ENCODE measurements at places on chromosomes 7 and 10.
A peak's percentile ranks its signal among the peaks of the same experiment; 100 is the strongest.

GRCh38 chr7:149175150-149175549 lies 20.2 kb upstream of the ZNF282 start:
- no peak for DNase-seq

DNA sequence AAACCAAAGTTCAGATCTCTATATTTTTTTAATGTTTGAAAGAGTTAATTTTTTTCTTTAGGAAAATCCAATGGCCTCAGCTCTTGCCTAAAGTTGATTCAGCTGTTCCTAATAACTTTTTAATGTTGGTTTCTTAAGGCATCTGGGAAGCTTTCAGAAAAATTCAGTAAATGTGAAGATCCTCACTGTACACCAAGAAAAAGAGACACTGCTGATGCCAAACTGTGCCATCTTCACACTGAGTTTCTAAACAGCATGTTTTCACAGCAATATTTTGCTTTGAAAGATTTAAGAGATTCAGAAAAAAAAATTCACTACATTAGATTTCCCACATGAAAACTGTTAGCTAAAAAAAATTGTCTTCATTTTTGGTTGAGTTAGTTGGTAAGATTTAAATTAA lies 249.4 kb downstream of the NEBL start:
- no peak for DNase-seq

GRCh38 chr10:117656385-117657367 lies 114.1 kb downstream of the EMX2 start:
- DNase-seq = peak; percentile 68

DNA sequence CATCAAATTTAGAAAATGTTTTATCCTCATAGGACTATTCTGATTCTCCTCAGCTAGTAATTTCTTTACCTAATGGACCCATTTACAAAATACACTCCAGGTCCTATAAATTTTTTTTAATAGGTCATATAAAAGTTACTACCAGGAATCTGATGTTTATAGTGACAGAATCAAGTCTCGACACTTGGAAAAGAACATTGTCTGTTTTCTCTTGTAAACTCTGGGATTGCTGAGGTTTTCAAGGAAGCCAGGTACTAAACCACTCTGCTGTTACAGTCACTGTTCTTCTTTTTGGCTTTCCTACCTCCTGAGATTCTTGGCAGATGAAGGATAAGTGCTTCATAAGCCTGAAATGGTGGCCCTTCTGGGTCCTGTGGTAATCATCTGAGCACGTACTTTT lies 493.1 kb downstream of the AUTS2 start:
- DNase-seq = no peak

DNA sequence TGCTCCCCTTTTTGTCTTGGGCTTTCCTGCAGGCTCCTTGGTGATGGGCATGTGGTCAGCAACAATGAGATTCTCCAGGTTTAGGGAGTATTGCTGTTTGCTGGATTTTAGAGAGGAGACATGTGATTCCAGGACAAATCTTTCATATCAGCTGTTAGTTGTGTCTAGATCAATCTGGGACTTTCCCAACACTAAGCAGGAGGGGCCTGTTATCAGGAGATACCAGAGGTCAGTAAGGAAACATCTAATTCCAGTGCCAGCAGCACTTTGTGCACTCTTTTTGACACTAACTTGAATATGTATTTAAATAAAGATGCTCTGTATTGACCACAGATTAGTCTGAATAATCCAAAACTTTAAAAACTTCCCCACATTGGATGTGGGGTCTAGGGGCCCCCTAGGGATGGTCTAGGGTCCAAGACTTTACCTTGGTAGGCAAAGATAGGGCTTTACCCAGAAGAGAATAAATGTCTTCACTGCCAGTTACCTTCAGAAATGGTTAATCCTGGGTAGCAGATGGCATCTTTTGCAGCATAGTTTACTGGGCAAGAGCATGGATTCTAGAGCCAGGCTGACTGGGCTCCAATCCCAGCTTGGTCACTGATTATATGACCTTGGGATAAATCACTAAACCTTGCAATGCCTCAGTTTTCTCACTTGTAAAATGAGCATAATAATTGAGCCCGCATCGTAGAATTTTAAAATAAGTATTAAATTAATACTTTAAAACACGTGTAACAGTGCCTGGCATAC lies 6.4 kb upstream of the FIGNL1 start:
- DNase-seq = no peak

DNA sequence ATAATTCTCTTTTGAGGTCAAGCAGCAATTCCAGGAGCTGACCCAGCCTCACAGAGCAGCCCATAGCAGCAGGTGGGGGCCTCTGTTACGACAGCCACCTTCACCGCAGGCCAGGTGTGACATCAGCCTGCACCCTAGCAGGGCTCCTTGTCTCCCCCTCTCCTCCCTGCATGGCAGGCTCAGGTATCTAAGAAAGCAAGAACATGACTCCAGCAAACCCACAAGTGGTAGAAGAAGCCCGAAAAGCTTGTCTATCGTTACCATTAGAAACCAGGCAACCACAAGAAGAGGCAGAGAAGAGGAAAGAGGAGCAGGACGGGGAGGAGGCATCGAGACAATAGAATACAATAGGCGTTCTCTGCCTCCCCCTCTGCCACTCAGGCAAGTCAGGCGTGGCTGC lies 104.0 kb upstream of the PRR15 start:
- DNase-seq = no peak

DNA sequence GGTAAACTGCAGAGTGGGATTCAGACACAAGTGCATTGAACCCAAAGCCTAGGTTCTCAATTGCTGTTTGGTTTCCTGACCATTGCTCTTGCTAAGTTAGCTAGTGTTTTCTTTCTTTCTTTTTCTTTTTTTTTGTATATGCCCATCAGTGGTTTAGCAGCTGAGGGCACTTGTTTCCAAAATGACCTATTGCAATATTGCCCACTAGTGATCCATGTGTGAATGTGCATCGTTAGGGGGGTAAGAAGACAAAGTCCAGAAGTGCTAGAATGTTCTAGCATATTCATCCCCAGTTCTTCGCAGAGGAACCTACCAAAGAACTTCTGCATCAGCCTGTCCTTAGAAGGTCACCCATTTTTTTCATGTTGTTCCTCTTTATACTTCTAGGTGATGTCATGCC lies 252.8 kb upstream of the GPR26 start:
- no peak for DNase-seq

GRCh38 chr7:45670717-45671116 lies 96.5 kb downstream of the ADCY1 start:
- DNase-seq = no peak
